Effector CD4-positive, alpha-beta T cell (primary cell): ENCODE measurements at places on chromosomes 12 and 14.

GRCh38 chr12:4172999-4173398 lies 100.6 kb upstream of the CCND2 start:
- no peak for DNase-seq

DNA sequence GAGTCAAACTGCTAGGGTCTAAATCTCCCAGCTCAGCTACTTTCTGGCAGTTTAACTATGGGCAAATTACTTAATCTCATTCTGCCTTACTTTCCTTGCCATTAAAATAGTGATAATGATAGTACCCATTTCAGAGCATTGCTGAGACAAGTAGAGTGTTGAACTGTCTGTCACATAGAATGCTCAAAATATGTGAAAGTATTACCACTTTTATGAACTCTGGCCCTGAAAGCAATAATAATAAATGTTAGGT lies 19.9 kb downstream of the SRGAP1 start:
- no peak for DNase-seq

DNA sequence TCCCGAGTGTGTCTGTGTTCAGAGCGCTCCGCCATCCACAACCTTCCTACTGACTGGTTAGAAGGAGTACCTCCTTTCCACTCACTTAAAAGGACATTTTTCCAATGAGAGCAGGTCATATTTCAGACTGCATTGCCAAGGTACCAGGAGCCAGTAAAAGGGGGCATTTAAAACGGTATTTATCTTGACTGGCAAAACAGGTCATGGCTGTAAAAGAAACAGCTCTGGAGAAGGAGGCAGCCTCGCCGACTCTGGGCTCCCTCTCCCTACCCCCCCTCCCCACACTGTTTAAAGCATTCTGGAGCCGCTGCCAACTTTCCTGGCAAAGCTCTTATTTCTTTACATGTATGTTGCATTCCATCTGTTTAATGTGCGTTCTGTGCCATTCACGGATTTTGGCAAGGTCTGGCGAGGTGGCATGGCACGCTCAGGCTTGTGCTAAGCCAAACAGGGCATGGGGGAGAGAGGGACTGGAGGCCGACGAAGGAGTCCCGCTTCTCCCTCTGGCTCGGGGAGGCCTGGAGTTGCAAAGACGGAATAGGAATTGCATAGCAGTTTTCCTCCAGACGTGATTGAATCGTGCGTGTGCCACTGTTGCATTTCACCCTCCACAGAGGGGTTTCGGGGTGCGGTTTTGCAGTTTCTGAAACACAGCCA lies 41.2 kb upstream of the MED13L start:
- DNase-seq = no peak

- no peak for DNase-seq
These were observed 189.3 kb downstream of the ITPR2 start for GRCh38 chr12:26643532-26644315.

DNA sequence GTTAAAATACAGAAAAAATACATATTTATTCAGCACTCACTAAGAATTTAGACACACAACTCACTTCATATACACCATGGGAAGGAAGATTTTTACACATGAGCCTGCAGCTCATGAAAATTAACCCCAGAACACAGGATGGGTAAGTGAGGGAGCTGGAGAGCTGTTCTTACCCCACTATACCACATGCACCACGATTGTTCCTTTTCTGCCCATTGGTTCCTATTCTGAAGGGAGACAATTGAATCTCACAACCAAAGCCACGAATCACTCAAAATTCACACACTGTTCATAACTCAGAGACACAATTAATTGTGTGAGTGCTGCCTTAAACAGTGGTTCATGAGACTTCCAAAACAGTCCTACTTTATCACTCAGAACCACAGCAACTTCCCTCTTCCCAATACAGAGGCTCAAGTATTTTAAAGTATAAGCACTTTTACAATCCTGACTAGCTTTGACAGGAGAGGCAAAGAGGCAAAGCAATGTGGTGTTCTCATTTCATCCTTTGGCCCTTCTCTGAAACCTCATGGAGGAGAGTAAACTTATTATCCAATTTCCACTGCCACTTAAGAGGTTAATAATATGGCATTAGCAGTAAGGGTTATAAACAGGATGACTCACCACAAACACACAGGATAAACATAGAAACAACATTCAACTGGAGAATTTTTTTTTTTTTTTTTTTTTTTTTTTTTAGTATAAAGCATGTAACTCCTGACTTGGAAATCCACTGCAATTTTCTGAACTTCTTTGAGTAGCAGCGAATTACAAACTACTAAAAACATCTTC lies 59.5 kb downstream of the ITPR2 start:
- no peak for DNase-seq

GRCh38 chr14:76236172-76237130 lies 84.7 kb downstream of the GPATCH2L start:
- DNase-seq = no peak

DNA sequence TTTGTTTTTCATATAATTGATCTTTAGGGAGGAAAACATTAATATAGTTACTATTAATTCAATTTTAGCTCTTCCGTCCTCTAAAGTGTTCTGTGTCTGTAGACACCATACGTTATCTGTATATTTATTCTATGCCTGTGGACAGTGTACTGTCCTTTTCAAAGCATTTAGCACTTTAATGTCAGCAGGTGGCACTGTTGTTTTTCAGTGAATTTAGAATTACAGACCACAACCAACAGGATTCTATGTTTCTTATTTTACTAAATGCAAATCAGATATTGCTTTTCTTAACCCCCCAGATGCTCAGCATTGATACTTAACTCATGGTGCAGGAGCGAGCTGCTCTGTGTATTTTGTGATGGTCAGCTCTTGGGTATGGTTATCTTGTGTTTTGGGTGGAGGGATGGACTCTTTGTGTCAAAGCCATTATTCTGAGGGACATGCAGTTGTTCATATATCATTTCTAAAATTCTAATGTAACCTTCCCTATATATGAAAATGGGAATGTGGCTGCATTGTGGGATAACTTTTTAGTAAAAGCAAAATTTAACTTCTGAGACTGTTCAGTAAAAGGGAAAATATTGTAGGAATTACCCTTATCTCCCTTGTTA lies 65.2 kb downstream of the PAPOLA start:
- no peak for DNase-seq

GRCh38 chr12:131456301-131457027 lies 254.4 kb upstream of the SFSWAP start:
- DNase-seq = no peak

DNA sequence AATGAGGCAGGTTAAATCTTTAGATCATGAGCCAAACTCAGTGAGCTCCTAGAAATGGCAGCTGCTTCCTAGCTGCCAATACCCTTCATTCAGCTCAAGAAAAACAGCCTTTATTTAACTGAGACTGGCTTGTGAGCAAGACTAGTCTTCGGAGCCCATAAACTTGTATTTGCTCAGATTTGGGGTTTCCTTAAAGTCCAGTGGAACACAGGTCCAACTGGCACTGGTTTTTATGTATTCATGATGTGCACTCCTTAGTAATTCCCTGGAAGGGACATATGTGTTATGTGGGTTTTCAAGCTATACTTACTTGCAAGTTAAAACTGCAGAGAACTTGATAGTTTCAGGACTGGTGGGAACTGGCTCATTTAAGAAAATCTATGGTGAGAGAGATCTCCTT lies 380.1 kb upstream of the TMEM132C start:
- no peak for DNase-seq

GRCh38 chr14:84340938-84341337 lies 1189.0 kb upstream of the FLRT2 start:
- DNase-seq = no peak

GRCh38 chr12:16607906-16608775 lies 2.2 kb upstream of the LMO3 start:
- DNase-seq = no peak

GRCh38 chr12:113973109-113973904 lies 7.2 kb upstream of the RBM19 start:
- no peak for DNase-seq

DNA sequence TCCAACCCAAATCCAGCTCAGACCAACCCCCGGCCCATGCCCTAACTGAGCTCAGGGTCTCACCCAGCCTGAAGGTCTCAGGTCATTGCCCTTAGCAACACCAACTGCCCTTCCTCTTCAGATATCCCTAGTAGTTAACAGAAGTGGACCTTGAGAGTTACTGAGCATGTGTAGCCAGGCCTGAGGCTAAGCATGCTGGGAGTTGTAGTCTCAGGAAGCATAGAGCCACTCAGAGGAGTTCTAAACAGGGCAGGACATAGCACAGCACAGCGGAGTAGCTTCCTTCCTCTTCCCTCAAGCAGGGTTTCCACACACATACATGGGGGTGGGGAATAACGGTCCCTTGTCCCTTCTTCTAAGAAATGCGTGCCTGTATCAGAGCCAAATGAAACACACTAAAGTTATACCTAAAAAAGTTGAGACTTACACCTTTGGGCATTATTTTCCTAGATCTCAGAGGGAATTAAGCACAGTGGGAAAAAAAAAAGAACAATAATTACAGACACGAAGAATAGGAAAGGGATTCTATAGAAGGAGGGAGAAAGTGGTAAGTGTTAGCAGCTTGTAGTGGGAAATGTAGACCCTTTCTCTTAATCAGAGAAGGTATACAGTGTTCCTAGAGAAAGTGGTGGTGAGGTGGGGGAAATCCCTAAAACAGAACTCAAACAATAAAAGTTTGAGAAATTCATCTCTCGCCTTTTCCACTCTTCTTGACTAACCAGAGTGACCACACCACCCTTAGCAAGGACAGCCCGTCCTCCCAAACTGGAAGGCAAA lies 4.4 kb downstream of the KMT2D start:
- DNase-seq = peak; percentile 40

DNA sequence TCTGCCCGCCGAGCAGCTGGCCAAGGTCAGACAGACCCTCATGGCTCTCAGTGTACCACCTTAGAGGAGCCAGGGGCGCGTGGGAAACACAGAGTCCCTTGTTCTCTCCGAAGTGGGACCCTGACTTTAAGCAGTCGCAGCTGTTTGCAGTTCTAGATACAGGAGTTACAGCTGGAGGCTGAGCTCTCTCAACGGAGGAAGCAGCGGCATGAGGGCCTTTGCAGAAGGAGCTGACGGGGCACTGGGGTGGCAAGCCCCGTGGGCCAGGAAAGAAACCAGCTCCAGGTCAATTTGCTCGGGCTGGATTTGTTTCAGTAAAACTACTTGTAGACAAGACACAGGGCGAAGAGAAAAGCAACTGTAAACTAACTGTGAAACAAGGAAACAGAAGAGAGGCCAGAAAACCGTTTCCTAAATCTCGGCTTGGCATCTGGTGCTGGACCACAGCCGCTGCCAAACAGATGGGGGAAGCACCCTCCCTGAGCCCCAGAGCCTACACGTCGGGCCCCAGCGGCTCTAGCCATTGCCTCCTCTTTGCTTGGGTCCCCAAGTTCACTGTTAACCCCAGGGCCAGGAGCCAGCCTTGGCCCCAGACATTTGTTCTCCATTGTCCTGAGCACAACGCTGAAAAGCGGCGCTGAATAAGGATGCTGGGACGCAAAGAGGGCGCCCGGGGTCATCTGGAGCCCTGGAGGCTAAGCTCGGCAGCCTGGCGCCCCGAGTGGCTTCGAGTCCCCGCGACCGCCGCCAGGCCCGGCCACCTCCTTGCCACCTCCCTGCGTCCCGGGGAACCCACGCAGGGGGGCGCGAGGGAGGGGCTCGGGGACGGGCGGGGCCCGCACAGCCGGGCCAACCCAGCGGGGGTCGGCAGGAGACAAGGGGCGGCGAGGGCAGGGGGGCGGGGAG lies 914 bp upstream of the PACS2 start:
- DNase-seq = peak; percentile 44

- no peak for DNase-seq
These were observed 199.6 kb downstream of the CHST11 start for GRCh38 chr12:104656383-104656782.
